ENCODE measurements at places on chromosomes 1 and 21.
A peak's percentile ranks its signal among the peaks of the same experiment; 100 is the strongest.

DNA sequence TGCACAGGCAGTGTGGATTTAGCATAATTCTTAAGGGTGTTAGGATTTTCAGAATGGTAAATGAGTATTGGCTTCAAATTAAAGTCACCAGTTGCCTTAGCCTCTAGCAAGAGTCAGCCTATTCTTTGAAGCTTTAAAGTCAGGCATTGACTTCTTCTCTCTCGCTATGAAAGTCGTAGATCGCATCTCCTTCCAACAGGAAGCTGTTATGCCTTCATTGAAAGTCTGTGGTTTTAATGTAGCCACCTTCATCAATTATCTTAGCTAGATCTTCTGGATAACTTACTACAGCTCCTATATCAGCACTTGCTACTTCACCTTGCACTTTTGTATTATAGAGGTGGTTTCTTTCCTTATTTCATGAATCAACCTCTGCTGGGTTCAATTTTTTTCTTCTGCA, 320.2 kb downstream of the PTPRC start:
- no peak for DNase-seq

GRCh38 chr1:29688471-29689365, 452.4 kb downstream of the PTPRU start:
- peak; percentile 70 for DNase-seq

DNA sequence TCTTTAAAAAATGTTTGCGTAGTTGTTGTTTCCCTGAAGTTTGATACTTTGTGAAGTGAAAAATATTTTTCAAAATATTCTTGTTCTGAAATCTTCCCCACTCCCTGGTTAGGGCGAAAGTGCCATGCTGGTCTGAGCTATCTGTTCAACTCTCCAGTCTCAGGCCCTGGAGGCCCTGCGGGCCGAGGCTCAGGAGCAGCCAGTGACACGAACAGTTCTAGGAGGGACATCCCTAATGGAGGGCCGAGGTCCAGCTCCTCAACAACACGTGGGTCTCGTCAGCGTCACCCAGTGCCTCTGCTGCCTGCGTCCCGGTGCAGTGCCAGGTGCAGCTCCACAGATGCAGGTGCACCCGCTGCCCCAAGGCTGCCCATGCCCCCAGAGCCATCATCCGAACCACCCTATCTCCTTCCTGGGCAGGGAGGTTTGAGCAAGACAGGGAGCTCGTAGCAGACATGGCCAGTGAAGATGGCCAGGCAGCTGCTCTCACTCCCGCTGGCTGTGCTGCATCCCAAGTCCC, 69.7 kb upstream of the COL6A1 start:
- DNase-seq, result no peak

GRCh38 chr1:154837672-154838171, 32.4 kb downstream of the KCNN3 start:
- DNase-seq, result peak; percentile 40

DNA sequence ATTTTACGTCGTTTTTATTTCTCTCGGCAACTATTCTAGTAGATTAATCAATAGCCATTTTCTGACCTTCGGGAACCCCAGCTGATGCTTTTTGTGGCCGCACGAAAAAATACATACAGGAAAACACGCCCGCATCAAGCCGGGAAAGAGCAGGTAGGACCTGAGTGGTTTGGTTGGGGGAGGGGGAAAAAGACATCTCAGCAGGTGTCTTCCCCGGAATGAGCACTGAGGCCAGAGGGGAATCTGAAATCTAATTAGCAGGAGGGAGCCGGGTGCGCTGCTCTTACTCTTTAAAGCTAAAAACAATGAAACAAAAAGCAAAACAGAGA, 618 bp upstream of the FOXD3 start:
- no peak for DNase-seq

GRCh38 chr1:179632868-179633267, 41.2 kb downstream of the TDRD5 start:
- DNase-seq, result no peak

DNA sequence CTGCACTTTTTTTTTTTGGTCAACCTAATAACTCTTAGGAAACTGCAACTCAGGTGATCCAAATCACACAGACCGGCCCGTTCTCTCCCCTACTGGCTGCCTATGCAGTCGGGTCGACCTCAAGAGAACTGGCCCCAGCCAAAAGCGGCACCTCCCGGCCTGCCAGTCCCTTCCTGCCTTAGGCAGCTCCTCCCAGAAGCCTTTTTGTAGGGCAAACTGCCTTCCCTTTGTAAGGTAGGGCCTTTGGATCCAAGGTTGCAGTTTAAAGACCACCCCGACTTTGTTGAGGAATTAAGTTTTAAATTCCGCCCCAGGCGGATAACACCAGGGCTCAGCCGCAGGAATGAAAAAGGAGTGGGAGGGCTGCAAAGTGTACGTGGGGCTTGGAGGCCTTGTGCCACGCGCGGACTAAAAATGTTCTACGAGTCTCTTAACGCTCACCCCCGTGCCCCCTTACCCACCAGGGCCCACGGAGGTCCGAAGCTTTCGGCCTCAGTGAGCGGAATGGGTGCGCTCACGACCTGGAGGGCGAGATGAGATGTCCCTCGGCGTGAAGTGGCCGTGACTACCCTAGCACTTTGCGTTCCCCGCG, 642 bp upstream of the ST3GAL3 start:
- no peak for DNase-seq

DNA sequence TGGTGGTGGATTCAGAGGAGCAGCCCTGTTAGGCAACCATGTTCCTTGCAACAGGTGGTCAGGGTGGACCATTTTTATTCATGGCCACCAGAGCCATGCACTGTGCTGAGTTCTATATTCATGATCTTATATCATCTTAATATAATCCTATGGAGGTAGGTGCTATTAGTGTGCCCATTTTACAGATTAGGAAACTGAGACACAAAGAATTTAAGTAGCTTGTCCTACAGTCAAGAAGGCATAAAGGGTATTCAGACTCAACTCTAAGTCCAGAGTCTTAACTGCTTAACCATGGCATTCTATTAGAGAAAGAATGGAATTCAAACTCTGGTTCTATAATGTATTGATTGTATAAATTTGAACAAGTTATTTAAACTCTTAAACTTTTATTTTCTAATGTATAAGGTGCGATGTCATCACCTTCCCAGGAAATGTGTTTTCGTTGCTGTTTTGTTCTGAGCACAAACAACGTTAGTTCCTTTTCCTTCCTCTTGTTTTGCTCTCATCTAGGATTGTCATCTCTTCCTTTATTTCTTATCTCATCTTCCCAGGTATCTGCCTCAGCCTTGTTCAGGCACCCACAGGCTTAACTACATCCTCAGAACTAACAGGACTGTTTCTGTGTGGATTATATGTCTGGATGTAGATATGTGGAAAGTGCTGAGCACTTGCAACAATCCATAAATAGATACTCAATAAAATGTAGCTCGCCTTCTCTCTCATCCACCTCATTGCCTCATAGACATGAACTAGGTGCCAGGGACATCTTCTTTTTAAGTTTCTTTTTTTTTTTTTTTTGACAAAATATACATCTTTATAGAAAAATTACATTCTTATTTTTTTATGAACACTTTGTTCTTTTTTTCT, 207.1 kb downstream of the NFIA start:
- no peak for DNase-seq

- DNase-seq, result no peak
These were observed 268.8 kb downstream of the ST6GALNAC3 start for GRCh38 chr1:76343356-76343755.

GRCh38 chr1:79547514-79547913, 541.0 kb upstream of the ADGRL4 start:
- no peak for DNase-seq

GRCh38 chr1:183414365-183414764, 3.8 kb downstream of the NMNAT2 start:
- DNase-seq, result no peak

- DNase-seq, result no peak
These were observed 10.0 kb downstream of the PSRC1 start for GRCh38 chr1:109272831-109273547.

DNA sequence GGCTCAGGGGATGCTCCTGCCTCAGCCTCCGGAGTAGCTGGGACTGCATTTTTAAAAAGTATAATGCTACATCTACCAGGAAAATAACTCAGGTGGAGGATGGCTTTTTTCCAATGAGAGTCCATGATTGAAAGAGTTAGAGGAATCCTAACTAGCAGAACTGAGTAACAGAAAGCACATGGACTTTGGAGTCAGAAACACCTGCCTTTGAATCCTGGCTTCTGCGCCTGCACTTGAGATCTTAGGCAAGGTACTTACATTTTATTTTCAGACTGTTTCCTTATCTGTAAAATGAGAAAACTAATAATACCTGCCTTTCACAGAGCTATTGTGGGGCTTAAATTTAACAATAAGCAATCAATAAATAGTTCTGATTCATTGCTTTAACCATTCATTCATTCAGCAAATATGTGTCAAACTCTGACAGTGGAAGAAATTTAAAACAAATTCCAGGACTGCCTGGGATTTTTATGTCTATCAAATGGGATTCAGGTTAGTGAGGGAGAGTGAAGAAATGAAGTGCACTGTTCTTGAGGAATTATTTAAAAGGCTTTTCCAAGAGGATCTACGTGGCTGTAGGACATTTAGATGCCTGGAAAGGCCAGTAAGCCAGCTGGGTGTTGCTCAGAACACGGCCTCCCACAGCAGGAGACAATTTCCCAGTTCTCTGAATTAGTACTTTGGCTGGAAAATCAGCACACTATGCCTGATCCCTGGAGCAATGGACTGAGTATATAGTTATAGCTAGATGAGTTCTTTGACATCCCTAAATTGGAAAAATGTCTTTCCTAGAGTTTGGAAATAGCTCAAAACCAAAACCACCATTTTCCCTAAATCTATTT, 12.8 kb upstream of the LBR start:
- no peak for DNase-seq

GRCh38 chr1:108695535-108695934, 3.4 kb downstream of the PRPF38B start:
- DNase-seq, result no peak

All from muscle of back (tissue), 13 donors.